ENCODE measurements at places on chromosomes 4 and X.

DNA sequence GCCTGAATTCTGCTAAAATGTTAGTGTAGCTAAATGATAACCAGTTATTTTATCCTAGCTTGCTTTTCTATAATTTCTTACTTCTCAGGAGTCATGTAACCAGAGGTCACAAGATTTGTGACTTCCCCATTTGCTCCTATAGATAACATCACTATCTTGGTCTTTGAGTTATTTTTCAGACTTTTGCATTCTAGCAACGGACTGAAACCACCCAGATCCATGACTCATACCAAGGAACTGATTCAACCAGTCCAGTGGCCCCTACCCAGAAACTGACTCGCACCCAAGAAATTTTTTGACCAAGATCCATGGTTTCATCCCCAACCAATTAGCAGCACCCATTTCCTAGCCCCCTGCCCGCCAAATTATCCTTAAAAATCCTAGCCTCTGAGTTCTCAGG is 50.0 kb downstream of the IQCM start:
- H3K36me3 ChIP-seq: no peaks in the 10 kb centered on the region
- no peak overlapping the region for H3K4me3 ChIP-seq
- no peaks in the 10 kb centered on the region for H3K27me3 ChIP-seq
- H3K27ac ChIP-seq: no peak overlapping the region

DNA sequence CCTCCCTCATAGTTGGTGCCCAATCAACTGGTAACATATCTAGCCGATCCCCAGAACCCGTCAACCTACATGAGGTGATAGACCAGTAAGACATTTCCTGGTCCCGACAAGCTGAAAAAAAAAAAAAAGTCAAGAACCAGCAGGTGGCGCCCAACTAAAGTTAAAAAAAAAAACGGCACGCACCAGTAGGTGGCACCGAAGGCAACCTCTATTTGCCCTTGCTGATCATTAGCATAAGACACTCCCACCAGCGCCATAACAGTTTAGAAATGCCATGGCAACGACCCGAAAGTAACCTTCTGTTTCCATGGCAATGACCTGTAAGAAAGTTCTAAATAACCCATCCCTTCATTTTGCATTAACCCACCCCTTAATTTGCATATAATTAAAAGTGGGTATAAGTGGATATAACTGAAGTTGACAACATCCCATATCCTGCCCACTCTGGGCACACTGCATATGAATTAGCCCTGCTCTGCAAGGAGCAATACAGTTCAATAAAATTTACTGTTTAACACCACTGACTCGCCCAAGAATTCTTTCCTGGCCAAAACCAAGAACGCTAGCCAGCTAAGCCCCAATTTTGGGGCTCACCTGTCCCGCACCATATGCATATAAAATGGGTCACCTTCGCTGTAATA is 83.9 kb upstream of the SPANXB1 start:
- H3K27ac ChIP-seq: peak overlapping the region; percentile 96
- no peaks in the 10 kb centered on the region for H3K36me3 ChIP-seq
- peak overlapping the region; percentile 16 for H3K4me3 ChIP-seq

DNA sequence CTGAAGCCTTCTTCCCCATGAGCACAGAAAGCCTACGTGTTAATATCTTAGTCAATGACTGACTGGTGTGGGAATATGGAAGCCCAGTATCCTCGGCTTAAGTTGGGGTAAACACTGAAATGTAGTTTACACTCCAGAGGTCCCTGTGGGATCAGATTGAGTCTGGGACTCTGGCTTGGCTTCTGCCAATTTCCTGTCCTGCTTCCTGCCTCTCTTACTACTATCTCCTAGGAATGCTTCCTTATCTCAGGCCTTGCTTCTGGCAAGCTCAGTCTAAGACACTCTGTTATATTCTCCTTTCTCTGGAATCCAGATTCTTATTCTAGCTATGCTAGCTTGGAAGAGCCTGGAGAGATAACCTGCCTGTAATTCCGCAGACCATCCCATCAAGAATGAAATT is 174.0 kb upstream of the LDB2 start:
- H3K27ac ChIP-seq: no peak overlapping the region
- DNase-seq: no peak
- H3K27me3 ChIP-seq: peaks cover 8% of the 10 kb centered on the region
- H3K4me3 ChIP-seq: no peak overlapping the region

- H3K4me3 ChIP-seq: no peak overlapping the region
- H3K4me1 ChIP-seq: no peaks in the 10 kb centered on the region
- no peak for DNase-seq
- H3K27ac ChIP-seq: no peak overlapping the region
Measured at GRCh38 chrX:74520291-74520690, 94.1 kb downstream of the RLIM start.

DNA sequence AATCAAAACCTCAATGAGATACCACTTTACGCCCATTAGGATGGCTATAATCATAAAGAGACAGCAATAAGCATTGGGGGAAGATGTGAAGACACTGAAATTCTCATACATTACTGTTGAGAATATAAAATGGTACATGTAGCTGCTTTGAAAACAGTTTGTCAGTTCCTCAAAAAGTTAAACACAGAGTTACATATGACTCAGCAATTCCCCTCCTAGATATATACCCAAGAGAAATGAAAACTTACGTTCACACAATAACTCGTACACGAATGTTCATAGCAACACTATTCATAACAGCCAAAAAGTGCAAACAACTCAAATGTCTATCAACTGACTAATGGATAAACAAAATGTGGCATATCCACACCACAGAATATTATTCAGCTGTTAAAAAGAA is 36.6 kb downstream of the PHF8 start:
- no peak overlapping the region for H3K4me3 ChIP-seq
- no peak overlapping the region for H3K27ac ChIP-seq
- no peak for DNase-seq
- no peaks in the 10 kb centered on the region for H3K27me3 ChIP-seq

- H3K36me3 ChIP-seq: peaks cover 4% of the 10 kb centered on the region
- DNase-seq: no peak
- peaks cover 21% of the 10 kb centered on the region for H3K27me3 ChIP-seq
- no peak overlapping the region for H3K4me3 ChIP-seq
Measured at GRCh38 chr4:119100655-119101054, 35.0 kb upstream of the MYOZ2 start.

DNA sequence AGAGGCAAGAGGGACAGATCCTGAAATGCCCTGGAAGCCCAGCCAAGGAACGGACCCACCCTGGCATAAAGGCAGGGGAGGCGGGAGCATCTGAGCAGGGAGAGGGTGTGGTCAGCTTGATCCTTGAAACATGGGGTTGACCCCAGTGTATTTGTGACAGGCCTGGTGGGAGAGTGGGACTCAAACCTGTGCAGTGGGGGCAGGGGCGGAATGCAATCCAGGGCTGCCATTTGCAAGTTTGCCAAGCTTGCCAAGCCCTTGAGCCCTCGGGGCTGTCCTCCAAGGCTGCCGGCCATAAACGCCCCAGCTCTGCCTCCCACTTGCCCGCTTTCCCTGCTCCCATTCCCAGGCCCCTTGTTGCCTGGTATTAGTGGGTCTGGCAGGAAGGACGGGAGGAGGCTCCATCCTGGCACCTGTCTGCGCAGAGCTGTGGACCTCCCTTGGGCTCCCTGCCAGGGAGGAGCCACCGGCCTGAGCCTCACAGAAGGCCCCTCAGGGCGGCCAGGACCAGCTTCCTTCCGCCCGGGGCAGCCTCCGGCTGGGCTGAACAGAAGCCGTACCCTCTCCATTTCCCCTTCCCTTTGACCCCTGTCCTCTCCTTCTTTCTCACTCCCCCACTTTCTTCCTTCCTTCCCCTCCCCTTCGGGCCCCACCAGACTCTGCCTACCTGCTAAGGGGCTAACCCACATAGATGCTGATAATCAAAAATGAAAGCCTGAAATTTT is 661 bp downstream of the S100P start:
- no peaks in the 10 kb centered on the region for H3K27me3 ChIP-seq
- H3K4me1 ChIP-seq: peaks cover 63% of the 10 kb centered on the region
- no peaks in the 10 kb centered on the region for H3K36me3 ChIP-seq
- DNase-seq: no peak

- H3K4me3 ChIP-seq: no peak overlapping the region
- peaks cover 3% of the 10 kb centered on the region for H3K4me1 ChIP-seq
- H3K36me3 ChIP-seq: peaks cover 11% of the 10 kb centered on the region
- no peak overlapping the region for H3K27ac ChIP-seq
Measured at GRCh38 chr4:48851651-48852050, 20.8 kb downstream of the OCIAD1 start.

GRCh38 chr4:88442689-88443191 is 14.2 kb upstream of the HERC5 start:
- no peak overlapping the region for H3K4me3 ChIP-seq
- DNase-seq: no peak
- peaks cover 15% of the 10 kb centered on the region for H3K36me3 ChIP-seq
- H3K4me1 ChIP-seq: peaks cover 10% of the 10 kb centered on the region
- no peak overlapping the region for H3K27ac ChIP-seq

DNA sequence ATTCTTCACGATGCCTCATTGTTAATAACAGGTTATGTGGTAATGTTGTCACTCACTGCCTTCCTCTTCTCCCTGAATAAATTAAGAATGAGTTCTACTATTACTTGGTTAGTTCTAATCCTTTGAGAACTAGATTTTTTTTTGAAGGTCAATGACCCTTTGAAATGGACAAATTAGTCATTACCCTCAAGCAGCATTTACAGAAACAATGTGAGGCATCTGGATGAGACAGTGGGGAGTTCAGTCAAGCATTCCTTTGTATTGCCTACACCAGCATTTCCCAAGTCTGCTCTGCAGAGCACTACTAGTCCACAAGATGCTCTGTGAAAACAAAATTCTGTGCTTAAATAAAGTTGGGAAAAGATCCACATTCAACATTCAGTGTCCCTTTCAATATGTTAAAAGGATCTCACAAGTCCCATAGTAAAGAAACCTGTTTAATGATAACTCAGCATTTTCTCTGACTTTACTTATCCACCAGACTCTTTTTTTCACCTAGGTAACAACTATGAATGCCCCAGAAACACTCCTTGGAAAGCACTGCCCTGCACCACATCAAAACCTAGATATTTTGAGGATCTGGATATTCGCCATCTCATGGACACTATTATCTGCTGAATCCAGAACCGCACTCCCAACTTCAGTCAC is 60.6 kb downstream of the CHRDL1 start:
- no peaks in the 10 kb centered on the region for H3K4me1 ChIP-seq
- H3K36me3 ChIP-seq: no peaks in the 10 kb centered on the region
- H3K27me3 ChIP-seq: no peaks in the 10 kb centered on the region
- no peak overlapping the region for H3K4me3 ChIP-seq
- no peak for DNase-seq
- H3K27ac ChIP-seq: no peak overlapping the region

- H3K27ac ChIP-seq: no peak overlapping the region
- H3K4me3 ChIP-seq: no peak overlapping the region
- peaks cover 2% of the 10 kb centered on the region for H3K36me3 ChIP-seq
- DNase-seq: no peak
- no peaks in the 10 kb centered on the region for H3K4me1 ChIP-seq
Measured at GRCh38 chrX:11600578-11600977, 65.1 kb downstream of the ARHGAP6 start.

GRCh38 chrX:136204571-136204970 is 46.6 kb downstream of the MAP7D3 start:
- no peaks in the 10 kb centered on the region for H3K36me3 ChIP-seq
- H3K27ac ChIP-seq: peak overlapping the region; percentile 90
- H3K27me3 ChIP-seq: no peaks in the 10 kb centered on the region
- peaks cover 14% of the 10 kb centered on the region for H3K4me1 ChIP-seq
- H3K4me3 ChIP-seq: peak overlapping the region; percentile 64

DNA sequence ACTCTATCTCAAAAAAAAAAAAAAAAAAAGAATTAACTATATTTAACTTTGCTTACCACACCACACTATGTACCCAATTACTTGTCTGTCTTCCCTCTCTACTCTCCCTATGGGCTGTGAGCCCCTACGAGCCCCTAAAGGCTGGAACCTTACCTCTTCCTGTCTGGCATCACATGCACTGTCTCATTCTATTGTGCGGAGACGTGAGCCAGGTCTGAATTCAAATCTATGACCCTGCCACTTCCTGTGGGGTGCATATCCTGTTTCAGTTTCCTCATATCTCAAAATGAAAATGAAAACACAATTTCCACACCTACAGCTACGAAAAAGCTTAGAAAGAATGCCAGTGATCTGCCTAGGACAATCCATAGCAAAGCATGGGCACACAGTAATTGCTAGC is 42.9 kb upstream of the HS3ST1 start:
- H3K4me1 ChIP-seq: peaks cover 28% of the 10 kb centered on the region
- H3K4me3 ChIP-seq: peak overlapping the region; percentile 89
- no peaks in the 10 kb centered on the region for H3K27me3 ChIP-seq
- peak overlapping the region; percentile 89 for H3K27ac ChIP-seq

DNA sequence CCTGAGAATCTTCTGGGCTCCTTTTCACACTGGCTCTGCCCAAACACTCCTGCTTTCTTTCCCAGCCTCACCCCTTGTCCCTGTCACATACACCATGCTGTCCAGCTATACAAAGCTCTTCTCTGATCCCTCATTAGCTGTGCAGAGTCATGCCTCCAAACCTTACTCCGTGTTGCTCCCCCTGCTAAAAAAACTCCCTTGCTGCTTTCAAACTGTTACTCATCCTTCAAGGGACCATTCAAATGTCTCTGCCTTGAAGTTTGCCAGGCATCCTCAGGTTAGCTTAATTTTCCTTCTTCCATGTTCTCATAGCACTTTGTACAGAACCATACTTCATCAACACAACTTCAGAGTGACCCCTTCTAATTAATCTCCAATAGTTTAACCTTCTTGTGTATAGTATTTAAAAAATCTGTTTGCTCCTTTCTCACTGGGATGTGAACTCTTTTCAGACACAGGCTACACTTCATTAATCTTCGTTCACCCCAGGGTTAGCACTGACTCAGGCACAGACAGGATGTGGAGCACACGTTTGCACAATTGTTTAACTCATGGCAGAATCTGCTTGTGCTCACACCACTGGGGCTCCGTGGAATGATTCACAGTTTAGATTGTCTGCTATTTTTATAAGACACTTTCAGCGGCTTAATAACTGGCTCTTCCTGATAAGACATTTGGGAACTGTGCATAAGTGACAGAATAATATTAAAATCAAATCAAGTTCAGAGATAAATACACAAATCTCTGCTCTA is 21.4 kb upstream of the SEL1L3 start:
- DNase-seq: no peak
- H3K27ac ChIP-seq: no peak overlapping the region
- peaks cover 6% of the 10 kb centered on the region for H3K27me3 ChIP-seq
- no peaks in the 10 kb centered on the region for H3K36me3 ChIP-seq

DNA sequence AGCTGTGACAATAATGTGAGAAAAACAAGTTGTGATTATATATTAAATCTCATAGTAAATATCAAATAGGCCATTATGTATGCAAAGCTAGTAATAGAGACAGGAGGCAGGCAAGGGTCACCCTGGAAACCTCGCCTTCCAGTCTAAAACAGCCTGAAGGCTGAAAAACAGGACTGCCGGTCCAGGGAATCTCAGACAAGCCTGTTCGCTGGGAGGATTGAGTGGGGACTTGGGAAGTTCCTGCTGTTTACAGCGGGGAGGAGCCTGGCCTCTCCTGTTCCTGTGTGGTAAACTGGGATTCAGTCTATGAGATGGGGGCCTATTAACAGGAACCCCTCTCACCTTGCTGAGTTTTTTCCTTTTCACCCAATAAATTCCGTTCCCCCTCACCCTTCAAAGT is 2317.3 kb downstream of the PCDH7 start:
- H3K27ac ChIP-seq: no peak overlapping the region
- no peaks in the 10 kb centered on the region for H3K4me1 ChIP-seq
- no peaks in the 10 kb centered on the region for H3K27me3 ChIP-seq
- no peak overlapping the region for H3K4me3 ChIP-seq
- no peaks in the 10 kb centered on the region for H3K36me3 ChIP-seq
